ENCODE measurements at places on chromosomes 5 and 9.

GRCh38 chr9:112050544-112051475 lies 124.3 kb downstream of the SUSD1 start:
- DNase-seq, result peak; percentile 65

GRCh38 chr9:39588500-39589137 lies 233.2 kb downstream of the SPATA31A1 start:
- no peak for DNase-seq

DNA sequence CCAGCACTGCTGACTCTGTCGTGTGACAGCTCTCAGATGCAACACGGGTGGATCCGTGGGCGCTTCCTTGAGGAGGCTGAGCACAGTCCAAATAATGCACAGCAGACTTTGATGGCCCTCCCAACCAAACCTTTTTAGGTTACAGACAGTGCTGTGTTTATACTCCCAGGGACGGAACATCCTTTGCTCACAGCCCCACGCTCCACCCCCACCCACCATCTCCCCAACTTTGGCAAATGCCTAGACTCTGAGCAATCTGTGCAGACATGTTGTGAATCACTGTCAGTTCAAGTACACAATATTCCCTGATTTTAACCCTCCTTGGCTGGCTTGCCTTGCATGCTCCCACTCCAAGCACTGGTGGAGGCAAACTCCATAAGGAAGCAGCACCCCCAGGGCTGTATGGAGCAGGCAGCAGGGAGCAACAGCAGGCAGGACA lies 324.6 kb downstream of the MLLT3 start:
- peak; percentile 14 for DNase-seq

GRCh38 chr5:147983742-147984141 lies 77.4 kb upstream of the C5orf46 start:
- no peak for DNase-seq

DNA sequence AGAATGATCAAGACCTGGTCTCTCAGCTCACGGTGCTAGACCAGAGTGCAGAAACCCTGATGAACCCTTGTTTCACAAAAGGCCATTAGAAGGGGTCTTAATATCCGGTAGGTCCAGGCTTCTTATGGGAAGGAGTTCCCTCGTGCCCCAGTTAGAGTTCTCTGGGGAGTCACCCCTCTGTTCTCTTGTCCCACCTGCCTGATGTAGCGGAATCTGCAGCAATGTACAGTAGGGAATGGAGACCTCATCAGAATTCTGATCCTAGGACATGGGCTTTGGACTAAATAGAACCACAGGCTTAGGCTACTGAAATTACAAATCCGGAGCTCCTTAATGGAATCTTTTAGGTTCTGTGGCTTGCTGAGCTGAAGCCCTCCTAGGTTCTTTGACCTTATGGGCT lies 243.6 kb upstream of the IRX2 start:
- DNase-seq, result no peak

DNA sequence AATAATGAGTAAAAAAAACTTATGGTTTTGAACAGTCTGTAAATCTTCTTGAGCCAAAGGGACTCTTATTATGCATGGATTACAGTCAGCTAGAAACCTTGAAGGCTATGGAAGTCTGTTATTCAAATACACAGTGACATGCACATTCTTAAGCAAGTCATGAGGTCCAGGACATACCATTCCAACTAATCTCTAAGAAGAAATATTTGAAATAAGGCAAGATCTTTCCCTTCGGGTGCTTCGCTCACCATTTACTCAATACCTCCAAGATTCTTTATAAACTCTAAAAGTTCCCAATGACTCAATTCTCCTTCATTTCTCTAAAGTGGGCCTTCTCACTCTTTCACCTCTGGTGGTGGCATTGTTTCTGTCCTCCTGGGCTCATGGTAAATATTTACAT lies 811.0 kb downstream of the NR2F1-AS1 start:
- DNase-seq, result no peak

DNA sequence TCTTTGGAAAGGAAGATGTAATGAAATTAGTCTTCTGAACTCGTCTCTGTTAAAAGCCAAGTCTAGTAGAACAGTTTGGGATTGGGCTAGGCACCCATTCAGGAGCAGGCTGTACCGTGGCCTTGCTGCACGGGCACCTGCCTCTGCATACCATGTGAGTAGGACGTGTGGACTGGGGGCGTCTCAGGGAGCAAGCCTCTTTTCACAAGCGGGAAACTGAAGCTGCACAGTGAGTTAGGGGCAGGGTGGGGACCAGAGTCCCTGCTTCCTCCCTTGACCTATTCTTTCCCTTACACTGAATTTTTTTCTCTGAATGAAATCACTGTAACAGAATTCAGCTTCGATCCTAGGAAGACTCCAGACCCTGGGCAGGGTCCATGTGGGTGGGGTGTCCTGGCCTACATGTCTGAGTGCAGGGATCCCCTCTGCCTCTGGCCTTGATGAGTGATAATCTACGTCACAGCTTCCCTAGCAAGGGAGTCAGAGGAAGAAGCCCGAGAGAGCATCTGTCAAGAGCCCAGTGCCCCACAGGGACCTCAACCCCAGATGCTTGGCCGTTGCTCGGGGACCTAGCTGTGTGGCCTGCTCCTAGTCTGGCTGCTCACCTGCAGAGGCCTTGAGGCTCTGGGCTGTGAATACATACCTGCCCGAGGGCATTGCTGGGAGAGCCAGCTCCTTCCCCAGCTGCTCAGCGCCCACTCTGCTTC lies 15.1 kb downstream of the PHF2 start:
- DNase-seq, result no peak

DNA sequence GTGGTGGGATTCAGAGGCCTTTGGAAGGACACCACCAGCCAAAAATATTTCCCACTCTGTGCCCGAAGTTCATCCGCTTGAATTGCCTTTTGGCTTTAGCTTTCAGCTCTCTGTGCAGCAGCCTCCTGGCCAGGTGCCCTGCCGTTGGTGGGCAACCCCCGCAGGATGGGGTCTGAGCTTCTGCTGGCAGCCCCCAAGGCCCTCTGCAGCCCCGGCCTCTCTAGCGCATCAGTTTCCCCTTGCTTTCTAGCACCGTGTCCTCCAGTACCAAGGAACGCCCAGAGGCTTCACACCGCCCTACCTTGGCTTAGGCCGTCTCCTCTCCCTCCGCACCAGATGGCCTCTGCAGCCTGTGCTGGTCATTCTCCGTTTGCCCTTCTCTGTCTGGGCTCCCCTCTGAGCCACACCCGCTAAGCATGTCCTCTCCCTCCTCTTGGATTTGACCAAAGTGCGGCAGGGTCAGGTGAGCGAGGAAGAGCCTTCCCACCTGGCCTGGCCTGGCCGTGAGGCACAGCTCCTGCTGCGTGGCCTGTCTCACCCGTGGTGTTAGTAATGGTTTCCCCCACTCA lies 4.2 kb upstream of the TSC1 start:
- no peak for DNase-seq

DNA sequence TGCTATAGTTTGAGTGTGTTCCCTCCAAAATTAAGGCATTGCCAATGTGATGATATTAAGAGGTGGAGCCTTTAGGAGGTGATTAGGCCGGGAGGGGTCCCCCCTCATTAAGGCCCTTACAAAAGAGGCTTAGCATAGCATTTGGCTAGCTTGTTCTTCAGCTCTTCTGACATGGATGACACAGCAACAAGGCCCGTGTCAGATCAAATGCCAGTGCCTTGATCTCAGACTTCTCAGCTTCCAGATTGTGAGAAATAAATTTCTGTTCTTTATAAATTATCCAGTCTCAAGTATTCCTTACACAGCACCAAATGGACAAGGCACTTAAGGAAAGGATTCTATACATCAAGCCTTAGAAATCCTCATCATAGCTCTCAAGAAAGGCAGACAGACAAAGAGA lies 31.8 kb downstream of the SLC38A9 start:
- no peak for DNase-seq

- no peak for DNase-seq
Observed at GRCh38 chr9:90219548-90220118, 423.0 kb downstream of the DIRAS2 start.

DNA sequence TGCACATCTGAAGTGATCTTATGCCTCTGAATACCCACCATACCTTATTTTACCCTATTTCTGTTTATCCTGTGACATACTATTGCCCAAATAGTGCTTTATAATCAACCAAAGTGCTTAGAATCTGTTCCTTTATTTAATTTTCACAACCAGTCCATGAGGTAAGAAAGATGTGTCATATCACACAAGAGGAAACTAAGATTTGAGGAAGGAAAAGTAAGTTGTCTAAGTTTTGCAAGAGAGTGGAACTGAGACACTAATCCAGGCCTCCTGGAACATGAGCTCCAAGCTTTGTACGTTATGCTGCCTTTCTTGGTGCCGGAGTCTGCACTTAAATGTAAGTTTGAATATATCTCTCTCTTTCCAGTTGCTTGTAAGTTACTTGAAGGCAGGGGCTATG lies 17.2 kb downstream of the KDM3B start:
- DNase-seq, result no peak

DNA sequence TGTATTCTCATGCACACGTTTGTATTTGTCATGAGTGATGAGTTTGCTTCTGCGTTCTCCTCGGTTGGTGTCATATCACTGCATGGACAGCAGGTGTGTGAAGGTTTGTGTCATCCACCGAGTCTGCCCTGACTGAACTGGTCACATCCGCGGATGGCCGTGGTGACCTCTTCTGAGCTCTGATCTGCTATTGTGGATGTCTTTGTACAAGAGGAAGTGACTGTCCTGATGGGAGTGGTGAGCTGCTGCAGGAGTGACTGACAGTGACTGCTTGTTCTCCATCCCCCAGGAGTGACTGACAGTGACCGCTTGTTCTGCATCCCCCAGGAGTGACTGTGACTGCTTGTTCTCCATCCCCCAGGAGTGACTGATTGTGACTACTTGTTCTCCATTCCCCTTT lies 69.9 kb downstream of the EHMT1 start:
- no peak for DNase-seq

DNA sequence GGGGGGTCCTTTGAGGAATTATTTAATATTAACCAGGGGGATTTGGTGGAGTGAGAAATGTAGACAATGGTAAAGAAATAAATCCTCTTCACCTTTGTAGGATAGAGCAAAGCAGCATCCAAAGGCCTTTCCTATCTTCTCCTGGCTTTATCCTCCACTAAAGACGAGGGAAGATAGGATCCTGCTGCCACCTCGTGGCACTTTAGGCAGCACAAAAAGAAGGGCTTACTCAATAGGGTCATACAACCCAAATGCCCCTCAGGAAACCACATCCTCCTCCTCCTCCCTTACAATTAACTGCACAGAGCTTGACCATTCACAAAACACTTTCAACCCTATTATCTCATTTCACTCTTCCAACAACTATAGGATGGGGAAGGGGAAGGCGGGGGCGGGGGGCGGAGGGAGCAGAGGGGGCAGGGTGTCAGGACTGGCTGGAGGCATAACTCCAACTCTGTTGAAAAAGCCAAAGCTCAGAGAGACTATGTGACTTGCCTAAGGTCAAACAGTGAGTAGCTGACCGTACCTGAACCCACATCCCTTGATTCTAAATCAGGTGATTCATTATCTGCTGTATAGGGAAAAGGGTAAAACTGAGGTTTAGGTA lies 45.4 kb upstream of the MYOT start:
- no peak for DNase-seq

DNA sequence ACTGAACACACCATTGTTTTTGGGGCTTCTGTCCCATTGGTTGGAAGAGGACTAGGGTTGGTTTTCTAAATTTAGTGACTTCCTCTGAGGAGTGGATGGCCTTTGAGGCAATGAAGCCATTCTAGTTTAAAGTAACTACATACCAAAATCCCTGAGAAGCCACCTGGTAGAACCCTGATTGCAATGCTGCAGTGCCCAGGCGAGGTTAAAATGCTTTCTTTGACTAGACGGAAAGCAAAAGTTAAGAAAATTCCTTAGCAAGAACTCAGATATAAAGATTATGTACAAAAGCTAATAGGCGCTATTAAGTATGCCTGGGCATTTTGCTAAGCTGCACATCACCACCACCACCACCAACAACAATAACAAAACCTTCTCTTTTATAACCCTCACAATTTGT lies 20.6 kb downstream of the GLRX start:
- DNase-seq, result no peak

DNA sequence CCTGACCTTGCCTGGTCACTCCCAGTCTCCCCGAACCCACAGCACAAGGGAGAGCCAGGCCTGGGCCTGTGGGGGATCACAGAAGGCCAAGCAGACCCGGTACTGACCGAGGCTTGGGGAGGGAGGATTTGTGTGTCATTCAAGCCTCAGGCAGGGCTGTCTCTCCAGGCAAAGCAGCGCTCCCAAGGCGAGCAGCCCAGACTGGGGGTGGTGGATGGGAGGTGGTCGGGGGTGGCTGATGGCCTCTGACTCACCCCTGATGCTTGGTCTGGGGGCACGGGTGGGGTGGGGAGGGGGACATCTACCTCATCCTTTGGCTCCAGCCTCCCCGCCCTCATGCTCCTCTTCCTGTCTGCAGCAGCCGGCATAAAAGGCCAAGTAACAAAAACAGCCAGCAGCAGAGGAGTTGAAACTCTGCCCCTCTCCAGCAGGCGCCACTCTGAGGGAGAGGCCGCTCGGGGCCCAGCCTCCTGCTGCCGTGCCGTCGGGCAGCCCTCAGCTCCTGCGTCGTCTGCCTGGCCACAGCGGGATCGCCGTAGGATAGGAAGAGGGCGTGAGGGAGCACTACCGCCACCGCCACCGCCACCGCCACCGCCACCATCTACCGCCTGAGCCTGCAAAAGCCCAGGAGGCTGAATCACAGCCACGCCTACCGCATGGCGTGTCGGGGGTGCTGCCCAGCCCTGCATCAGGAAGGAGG lies 166.0 kb downstream of the OLFM1 start:
- no peak for DNase-seq

GRCh38 chr5:91245871-91246270 lies 137.2 kb downstream of the ARRDC3 start:
- DNase-seq, result no peak

GRCh38 chr9:136422876-136423275 lies 12.4 kb downstream of the PMPCA start:
- no peak for DNase-seq

DNA sequence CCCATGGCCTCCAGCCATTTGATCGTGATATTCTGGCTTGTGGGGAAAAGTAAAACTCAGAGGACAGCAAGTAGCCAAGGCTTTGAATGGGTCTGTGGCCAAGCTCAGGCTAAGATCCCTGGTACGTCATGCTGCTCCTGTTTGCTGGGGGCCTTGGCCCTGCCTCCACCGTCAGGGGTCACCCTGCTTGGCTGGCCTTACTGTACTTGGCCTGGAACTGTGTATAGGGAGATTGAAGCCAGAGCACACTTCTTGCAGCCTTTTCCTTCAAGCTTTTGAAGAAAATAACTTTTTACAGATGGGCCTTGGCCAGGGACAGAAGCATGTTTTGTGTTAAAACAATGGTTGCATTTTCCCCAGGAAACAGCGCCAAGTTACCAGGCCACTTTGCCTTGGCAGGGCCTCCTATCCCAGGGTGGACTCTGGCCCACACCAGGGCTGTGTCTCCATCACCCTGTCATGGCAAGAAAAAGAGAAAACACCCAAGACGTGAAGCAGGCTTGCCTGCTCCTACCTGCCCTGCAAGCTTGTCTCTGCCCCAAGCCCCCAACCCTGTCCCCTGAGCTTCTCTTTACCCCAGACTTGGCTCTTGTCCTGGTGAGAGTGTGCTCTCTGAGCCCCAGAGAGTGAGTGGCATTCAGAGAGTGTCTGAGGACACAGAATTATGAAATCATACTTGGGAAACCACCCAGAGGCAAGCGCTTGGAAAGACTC lies 286.9 kb downstream of the GADD45G start:
- peak; percentile 49 for DNase-seq

Data from fibroblast of the conjunctiva (primary cell).